ENCODE measurements at places on chromosomes 11 and 22.
A peak's percentile ranks its signal among the peaks of the same experiment; 100 is the strongest.

GRCh38 chr11:84909740-84910139 lies 717.4 kb downstream of the DLG2 start:
- DNase-seq: no peak

DNA sequence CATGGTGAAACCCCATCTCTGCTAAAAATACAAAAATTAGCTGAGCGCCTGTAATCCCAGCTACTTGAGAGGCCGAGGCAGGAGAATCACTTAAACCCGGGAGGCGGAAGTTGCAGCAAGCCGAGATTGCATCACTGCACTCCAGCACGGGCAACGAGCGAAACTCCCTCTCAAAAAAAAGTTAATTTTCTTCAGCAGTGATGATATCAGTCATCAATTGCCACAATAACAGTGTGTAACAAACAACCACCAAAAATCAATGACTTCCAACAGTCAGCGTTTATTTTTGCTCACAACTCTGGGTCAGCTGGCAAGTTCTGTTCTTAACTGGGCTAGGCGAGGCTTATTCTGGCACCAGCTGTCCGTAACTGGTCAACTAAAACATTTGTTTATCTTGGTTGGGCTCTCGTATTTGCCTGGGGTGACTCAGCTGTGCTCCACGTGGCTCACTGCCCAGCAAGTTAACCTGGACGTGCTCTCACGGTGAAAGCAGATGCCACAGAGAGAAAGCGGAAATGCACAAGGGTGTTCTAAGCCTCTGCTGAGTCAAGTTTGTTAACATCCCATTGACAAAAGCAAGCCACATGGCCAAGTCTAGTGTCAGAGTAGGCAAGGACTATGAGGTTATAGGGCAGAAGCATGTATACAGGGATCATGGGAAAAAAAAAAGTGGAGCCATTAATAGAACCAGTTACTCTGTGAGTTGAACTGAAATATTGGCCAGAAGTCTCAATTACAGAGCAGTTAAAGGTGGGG lies 52.1 kb downstream of the LHFPL7 start:
- DNase-seq: no peak

DNA sequence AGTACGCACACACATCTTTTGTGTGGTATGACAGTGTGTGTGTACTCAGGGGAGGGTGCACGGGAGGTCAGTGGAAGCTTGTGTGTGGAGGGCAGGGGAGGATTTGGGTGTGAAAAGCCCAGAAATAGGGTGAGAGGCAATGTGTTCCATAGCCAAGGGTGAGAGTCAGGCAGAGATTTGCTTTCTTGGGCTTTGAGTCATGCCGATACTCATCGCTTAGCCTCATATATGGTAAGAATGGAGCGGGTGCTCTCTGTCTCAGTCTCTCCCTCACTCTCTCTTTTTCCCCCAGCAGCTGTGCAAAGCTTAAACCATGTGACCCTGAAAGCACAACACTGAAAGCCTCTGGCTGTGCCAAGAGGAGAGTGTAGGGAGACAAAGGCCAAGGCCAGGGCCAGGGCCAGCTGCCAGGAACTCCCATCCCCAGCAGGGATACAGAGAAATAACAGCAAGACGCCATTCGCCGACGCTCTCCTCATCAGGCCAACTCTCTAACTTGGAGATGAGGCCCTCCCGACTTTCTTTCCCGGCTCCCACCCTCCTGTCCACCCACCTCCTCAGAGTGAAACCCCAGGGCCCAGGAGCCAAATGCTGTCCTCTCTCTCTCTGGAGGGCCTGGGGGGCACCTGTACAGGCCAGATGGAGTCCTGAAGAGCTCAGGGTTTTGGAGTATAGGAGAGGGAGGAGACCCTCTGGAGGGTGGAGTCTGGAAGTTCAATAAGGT lies 20.3 kb upstream of the MICAL3 start:
- DNase-seq: no peak

GRCh38 chr22:20647586-20648305 lies 126.2 kb upstream of the SERPIND1 start:
- no peak for DNase-seq

DNA sequence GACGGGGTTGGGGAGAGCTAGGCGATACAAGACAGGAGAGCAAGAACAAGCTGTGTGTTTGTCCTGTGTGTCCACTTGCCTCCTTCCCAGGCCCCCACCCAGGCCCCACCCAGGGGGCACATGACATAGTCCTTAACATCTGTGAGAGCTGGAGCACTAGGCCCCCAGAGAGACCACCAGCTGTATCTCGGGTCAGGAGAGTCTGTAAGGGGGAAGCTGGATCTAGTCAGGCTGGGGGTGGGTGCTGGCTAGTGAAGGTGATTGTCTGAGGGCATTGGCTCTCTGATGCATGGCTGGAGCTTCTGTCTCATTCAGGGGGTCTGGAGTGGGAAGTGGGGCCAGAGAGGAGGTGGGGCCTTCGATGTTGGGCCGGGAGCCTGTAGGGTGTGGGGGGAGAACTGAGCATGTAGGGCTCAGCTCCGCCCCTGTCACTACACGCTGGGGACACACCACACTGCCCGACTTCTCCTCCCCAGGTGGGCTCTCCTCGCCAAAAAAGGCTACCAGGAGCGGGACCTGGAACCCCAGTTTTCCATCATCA lies 571 bp downstream of the P2RX6 start:
- no peak for DNase-seq

GRCh38 chr11:68632802-68633201 lies 51.5 kb upstream of the GAL start:
- no peak for DNase-seq

DNA sequence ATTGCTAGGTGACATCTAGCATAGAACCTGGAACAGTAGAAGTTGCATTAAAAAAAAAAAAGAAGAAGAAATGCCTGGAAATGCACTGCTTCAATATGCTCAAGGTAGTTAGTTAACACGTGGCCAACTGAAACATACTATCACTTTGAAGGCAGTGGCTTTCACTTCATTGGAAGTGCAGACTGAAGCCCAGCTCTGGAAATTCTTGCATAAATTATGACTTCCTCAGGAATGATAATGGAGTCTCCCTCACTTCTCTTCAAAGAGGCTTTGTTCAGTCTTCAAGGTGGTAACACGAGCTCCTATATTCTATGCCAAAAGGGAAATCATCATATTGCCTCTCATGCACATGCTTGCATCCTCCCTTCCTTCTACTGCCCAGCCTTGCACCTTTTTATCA lies 715.9 kb upstream of the API5 start:
- no peak for DNase-seq

GRCh38 chr11:130894322-130895025 lies 21.8 kb downstream of the SNX19 start:
- DNase-seq: no peak

- no peak for DNase-seq
These were observed 6.3 kb downstream of the INPPL1 start for GRCh38 chr11:72230764-72231365.

GRCh38 chr22:41598081-41598480 lies 8.4 kb upstream of the PMM1 start:
- DNase-seq: no peak

GRCh38 chr22:30806391-30806861 lies 111.8 kb downstream of the OSBP2 start:
- no peak for DNase-seq

DNA sequence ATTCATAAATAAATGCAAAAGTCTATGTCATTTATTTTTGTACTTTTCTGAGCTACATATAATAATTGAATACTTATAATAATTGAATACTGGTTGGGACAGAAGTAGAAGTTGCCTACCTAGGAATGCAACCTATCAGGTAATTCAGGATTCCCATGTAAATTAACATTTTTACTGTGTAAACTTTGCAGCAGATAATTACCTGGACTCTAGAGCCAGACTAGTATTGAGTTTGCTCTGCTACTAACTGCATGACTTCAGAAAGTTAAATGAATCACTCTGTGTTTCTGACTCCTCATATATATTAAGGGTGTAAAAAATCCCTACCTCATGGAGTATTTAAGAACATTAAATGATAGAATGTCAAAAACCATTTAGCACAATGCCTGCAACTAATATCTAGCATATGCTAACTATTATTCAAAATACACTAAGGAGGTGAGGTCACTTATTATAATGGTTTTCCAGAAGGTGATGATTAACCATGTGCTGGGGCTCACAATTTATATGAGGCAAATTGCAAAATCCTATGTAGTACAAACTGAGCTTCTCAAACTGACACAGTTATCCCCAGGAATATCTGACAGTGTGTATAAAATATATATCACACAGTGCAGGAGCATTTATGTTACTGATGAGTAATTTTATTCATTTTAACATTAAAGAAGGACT lies 138.1 kb upstream of the ANO3 start:
- no peak for DNase-seq

DNA sequence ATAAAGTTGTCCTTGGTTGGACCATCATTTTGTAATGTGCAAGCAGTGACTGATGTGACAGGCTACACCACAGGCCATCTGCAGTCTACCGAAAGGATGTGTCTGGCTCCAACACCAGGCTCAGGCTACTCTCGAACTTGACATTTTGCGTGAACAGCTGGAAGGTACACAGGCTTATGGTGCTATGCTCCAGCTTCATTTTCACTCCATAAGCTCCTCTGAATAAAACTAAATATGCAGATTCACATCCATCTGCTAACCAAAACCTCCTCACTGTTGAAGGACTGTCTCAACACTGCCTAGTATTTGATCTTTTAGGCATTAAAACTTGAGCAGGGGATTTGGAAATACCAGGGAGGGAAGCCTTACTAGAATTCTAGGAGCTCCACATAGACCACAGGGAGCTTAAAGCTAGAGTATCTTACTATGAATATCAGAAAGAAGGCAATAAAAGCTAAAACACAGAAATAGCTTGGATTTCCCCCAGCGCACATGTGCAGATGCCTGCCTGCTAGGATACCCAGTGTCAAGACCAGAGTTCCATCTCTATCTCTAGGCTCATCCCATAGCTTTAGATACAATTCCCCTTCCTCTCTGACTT lies 383.9 kb upstream of the FAT3 start:
- no peak for DNase-seq

DNA sequence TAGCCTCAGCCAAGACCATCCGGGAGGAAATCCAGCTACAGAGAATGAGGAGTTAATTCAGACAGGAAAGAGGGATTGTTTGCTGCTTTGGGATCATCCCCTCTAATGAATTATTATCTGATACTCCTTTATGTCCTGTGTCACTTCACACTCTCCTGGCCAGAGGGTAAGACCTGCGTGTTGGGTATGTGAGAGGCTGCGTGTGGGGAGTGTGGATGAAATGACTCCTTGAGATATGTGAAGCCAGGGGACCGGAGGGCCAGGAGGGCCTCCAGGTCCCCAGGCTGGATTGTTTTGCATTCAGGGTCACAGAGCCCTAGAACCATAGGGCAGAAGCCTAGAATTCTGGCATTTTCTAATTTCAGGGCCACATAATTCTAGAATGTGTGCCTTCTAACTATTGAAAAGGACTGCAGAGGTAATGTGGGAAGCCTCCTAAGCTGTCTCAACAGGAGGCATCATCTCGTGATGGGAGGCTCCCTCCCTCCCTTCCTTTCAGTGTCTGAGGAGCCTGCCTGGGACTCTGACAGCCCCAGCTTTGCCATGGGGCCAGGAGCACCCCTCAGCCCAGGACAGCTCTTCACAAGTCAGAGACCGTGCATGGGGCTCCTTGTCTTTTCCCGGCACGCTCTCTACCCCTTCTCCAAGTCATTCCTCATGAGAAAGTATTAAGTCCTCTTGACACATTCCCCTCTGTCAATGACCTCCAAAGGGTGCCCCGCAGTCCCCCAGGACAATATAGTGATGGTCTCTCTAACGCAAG lies 3.7 kb downstream of the TPBGL start:
- DNase-seq: no peak

GRCh38 chr22:35454416-35455054 lies 54.6 kb downstream of the MCM5 start:
- no peak for DNase-seq

GRCh38 chr11:35042913-35043312 lies 96.1 kb upstream of the CD44 start:
- DNase-seq: no peak

DNA sequence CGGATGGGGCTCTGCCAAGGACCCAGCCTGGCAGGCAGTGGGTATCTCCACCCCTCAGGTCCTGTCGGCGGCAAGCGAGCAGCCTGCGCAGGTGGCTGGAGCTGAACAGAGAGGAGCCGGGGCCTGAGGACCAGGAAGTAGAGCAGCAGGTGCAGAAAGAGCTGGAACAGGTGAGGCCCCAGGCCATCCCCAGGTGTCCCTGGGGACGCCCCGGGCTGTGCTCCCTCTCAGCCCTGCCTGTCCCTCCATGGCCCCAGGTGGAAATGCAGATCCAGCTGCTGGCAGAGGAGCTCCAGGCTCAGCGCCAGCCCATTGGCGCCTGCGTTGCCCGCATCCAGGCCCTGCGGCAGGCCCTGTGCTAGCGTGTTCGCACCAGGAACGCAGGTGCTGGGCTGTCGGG lies 44.0 kb downstream of the PISD start:
- no peak for DNase-seq

- DNase-seq: no peak
These were observed 104.0 kb downstream of the CACNA1I start for GRCh38 chr22:39674536-39674935.

- no peak for DNase-seq
These were observed 468.6 kb downstream of the BRD1 start for GRCh38 chr22:49359076-49359475.

GRCh38 chr22:21754523-21754922 lies 18.9 kb upstream of the YPEL1 start:
- DNase-seq: no peak

- no peak for DNase-seq
These were observed 110.0 kb upstream of the KIRREL3 start for GRCh38 chr11:127110542-127110941.

GRCh38 chr11:62757846-62758788 lies 3.3 kb upstream of the POLR2G start:
- no peak for DNase-seq

- DNase-seq: no peak
These were observed 22.1 kb upstream of the BDNF start for GRCh38 chr11:27722117-27722952.

- no peak for DNase-seq
These were observed 11.6 kb downstream of the MMP3 start for GRCh38 chr11:102831489-102832440.

DNA sequence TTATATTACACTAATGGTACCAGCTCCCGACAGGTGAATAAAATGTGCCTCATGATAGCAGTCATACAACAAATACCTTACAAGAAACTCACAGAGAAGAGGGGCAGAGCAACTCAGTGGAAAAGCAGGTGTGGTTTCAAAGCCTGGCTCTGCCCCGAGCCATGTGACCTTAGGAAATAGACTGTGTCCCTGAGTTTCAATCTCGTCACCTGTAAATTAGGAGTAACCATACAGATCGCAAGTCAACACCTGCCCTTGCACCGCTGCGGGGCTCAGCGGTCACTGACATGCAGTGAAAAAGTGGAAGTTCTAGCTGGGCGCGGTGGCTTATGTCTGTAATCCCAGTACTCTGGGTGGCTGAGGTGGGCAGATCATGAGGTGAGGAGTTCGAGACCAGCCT lies 11.9 kb upstream of the MRTFA start:
- no peak for DNase-seq

- peak; percentile 58 for DNase-seq
These were observed at the start of gene VEGFB for GRCh38 chr11:64233913-64234586. VEGFB (plus strand) TSS chr11:64234584; CDS start chr11:64234834, 250 bp downstream.

Measured in stimulated activated CD8-positive, alpha-beta memory T cell treated with anti-CD3 and anti-CD28 coated beads, Interleukin-4, amount 100 ng/mL, for 4 hours (primary cell).